ENCODE measurements at places on chromosomes 2 and 18.

DNA sequence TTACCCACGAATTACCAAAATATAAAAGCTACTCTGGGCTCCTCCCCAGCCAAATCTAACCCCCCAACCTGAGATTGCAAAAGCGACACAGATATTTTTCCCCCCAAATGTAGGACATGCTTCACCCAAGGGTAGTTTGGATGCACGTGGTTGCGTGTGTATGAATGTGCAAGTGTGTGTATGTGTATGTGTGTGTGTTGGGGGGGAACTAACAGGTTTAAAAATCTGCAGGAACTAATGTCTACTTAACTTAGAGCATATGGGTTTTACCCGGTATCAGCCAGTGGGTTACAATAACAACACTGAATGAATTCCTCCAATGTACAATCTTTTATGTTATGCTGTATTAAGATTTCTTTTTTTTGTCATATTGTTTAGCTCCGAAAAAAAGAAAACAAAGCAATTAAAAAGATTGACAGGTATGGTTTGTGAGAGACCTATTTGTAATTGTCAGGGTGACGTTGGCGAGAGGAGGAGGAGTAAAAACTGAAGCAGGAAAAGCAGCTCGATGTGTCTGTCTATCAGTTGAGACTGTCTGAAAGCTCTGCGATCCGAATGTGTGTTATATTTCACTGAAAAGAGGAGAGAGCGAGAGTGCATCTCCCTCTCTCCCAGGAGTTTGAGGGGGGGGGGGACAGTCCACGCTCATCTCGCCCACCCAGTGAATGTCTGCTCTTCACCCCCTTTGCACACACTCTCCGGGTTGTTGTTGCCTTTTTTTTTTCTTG lies at the start of gene TSHZ1:
TSS of gene TSHZ1 (plus strand) at position 524 of the 728 bp plus-strand sequence. CDS start 1,080 bp downstream, outside the sequence.
- peak; percentile 63 for DNase-seq

GRCh38 chr2:54535599-54536195 lies 79.6 kb downstream of the SPTBN1 start:
- no peak for DNase-seq

DNA sequence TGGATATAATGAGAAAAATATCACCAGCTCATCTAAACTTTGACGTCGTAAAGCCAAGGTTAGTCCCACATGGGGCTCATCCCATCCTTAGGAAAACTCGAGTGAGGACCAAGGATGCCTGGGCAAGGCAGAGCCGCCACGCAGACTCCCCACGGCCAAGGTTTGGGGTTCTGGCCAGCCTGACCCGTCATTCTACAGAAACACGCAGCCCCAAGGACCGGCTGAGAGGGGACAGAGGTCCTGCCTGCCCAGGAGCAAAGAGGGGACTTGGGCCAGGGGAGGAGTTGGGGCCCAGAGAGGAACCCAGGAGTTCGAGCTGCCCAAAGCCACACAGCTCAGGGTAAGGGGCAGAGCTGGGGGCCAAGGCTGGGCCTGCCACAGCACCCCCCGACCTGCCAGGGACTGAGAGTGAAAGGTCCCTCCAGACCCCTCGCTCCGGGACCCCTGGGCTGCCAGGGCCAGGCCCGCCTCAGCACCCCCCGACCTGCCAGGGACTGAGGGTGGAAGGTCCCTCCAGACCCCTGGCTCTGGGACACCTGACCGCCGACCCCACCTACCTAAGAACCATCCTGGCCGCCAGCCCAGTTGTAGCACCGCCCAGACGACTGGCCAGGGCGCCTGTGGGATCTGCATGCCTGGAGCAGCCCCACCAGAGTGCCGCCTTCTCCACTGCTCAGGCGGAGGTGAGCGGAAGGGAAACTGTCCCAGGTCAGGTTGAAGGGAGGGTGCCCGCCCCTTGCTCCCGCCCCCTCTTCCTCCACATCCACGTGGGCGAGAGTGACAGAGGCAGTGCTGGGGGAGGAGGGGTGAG lies at the start of gene PDCD1:
TSS of gene PDCD1 (minus strand) at position 689 of the 811 bp plus-strand sequence. CDS start at position 633, 56 bp downstream.
- peak; percentile 47 for DNase-seq

DNA sequence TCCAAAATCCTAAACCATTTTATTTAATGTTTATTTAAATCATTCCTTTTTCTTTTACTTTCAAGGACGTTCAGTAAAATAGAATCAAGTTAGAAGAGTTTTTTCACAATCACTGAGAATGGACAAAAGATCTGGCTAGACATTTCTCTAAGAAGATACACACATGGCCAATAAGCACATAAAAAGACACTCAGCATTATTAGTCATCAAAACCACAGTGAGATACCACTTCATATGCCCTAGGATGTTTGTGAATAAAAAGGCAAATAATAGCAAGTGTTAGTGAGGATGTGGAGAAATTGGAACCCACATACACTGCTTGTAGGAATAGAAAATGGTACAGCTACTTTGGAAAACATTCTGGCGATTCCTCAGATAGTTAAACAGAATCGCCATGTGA lies 76.1 kb downstream of the RHBDD1 start:
- DNase-seq: no peak

DNA sequence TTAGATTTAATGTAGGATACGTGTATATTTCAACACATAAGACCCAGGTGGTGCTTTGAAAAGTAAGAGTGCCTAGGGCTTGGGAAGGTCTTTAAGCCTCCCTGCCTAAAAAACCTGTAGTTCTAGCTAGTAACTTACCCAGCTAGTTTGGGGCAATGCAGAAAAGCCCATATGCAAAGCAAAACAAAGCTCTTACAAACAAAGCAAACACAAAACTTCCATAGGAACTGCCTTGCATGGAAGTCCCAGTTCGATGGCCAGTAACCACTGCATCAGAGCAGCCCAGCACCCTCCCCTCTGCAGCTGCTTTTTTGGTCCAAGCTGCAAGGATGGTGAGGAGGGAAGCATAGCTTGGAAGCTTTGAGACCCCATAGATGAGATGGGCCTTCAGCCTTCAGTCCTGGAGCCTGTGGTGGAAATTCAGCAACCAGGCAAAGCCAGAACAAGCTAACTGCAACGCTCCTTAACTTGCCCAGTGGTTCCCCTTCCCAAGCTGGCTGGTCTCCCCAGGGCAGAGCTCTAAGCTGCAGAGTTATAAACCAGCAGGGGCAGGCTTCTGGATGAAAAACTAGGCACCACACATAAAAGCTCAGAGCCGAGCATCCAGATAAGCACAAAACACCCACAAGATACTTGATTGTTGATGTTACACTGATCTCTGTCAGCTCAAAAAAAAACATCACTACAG lies 16.2 kb downstream of the C2orf76 start:
- DNase-seq: no peak

- no peak for DNase-seq
These were observed 135.6 kb upstream of the KLHL29 start for GRCh38 chr2:23249348-23249747.

DNA sequence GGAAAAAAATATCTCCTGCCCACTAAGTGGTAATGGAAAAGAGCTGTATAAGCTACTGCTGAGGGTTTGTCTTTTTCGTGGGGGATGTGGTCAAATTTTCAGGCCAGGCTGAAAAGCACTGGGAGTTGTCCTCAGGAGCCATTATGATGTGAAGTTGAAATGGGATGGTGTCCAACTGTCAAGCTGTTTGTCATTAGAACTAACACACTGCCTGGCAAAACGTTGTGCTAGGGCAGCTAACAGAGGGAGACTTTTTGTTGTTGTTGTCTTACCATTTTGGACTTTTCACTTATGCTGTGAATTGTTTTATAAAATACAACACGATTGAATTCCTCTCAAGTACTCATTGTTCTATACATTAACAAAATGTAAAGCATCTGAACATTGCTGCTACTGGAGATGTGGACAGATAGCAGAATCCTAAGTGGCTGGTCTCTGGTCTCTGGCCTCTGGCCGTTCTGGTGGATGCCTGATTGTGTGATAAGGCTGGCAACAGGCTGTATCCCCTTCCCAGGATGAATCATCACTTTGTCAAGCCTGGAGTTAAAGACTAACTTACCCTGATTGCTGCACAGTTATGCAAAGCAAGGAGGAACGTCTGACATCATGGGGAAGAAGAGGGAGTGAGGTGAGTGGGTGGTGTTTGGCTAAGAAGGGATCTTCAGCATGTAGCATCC lies 2.3 kb downstream of the MYO1B start:
- no peak for DNase-seq

DNA sequence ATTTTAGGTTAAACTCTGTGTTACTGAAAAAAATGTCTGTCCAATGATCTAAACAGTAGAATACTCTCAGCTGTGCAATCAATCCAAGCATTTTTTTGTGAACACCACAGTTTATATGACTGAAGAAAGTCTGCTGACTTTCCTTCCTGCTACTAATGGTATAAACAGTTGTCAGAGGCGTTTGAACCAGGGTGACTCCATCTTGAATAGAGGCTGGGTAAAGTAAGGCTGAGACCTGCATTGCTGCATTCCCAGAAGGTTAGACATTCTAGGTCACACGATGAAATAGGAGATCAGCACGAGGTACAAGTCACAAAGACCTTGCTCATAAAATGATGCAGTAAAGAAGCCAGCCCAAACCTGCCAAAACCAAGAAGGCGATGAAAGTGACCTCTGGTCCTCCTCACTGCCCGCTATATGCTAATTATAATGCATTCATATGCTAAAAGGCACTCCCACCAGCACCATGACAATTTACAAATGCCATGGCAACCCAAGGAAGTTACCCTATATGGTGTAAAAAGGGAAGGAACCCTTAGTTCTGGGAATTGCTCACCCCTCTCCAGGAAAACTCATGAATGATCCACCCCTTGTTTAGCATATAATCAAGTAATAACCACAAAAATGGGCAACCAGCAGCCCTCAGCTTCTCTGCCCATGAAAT lies 31.3 kb downstream of the POU3F3 start:
- DNase-seq: no peak

DNA sequence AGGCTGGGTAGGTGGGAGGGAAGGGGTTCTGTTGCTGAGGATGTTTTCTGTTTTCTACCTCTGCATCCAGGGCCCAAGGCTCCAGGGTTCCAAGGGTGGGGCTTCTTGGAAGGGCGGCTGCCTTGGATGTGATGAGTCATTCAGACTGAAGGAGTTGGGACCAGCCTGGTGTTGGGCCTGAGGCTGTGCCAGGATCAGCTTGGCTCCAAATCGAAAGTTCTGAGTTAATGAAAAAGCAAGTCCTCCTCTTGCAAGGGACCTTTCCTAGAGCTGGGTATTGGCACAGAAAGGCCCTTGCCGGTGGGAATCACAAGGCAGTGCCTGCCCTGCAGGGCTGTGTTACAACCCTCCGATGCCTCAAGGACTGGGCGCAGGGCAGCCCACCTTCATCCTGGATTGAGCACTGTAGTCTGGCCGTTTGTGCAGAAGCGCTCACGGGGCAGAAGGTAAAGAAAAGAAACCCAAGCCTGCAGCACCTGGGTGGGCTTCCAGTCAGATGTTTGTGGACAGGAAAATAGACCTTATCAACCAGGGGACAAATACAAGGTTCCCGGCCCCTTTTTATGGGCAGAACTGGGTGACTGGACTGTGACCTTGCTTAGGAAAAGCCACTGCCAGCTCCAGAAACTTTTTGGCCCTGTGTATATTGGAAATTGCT lies 52.5 kb upstream of the MCFD2 start:
- no peak for DNase-seq

GRCh38 chr2:190844700-190845401 lies 35.8 kb upstream of the GLS start:
- no peak for DNase-seq

GRCh38 chr18:6747646-6748045 lies 18.1 kb downstream of the ARHGAP28 start:
- no peak for DNase-seq

DNA sequence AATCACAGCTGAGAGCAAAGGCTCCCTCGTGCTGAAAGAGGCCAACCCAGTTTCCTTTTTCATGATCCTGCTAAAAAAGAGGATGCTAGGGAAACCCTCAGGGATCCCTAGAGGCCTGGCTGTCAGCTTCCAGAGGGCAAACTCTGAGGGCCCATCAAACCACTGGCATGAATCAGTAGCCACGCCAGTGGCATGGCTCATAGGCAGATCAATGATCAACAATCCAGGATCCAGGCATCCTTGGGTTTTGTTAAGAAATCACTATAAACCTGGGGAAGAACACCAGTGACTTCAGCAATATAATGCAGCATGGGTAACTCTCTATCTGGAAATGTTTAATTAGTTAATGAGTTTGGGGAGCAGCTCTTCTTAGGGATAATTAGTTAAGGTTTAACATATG lies 286.5 kb downstream of the C1D start:
- DNase-seq: no peak

DNA sequence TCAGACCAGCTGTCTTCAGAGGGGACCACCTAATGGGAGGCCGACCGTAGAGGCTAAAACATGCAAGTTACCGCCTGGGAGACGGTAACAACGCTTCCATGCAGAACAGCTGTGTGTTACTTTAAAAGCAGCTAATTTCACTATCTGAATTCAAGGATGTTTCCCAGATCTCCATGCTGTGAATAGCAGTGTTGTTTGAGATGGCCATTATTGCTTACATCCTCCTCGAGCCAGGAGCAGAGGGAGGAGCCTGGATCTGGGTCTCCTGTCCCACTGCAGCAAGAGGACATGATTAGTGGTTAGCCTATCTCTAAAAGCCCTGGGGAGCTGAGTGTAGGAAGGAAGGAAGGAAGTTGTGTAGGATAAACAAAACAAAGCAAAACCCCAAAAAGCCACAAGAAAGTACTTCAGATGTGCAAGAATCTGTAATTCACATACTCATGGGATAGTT lies 50.9 kb downstream of the ACTR2 start:
- DNase-seq: no peak

DNA sequence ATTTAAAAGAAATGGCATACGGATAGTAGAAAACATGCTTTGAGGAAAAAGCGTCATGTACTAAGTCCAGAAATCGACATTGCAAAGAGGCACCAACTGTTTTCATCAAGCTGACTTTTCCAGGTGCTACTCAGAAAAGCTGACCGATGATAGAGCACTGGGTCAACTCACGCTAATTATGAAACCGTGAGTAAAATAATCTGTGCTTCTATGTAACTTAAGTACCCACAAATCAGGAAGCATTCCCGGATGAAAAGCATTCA lies 353 bp upstream of the NUP35 start:
- no peak for DNase-seq

GRCh38 chr2:19425419-19425818 lies 67.0 kb upstream of the OSR1 start:
- no peak for DNase-seq

- no peak for DNase-seq
These were observed 3.2 kb upstream of the MGAT4A start for GRCh38 chr2:98734162-98734561.

- DNase-seq: no peak
These were observed 178.9 kb upstream of the SERPINE2 start for GRCh38 chr2:224217962-224218347.

- no peak for DNase-seq
These were observed 725 bp upstream of the ANKRD53 start for GRCh38 chr2:70977605-70978205.

GRCh38 chr2:11574176-11575046 lies 40.6 kb downstream of the GREB1 start:
- no peak for DNase-seq

DNA sequence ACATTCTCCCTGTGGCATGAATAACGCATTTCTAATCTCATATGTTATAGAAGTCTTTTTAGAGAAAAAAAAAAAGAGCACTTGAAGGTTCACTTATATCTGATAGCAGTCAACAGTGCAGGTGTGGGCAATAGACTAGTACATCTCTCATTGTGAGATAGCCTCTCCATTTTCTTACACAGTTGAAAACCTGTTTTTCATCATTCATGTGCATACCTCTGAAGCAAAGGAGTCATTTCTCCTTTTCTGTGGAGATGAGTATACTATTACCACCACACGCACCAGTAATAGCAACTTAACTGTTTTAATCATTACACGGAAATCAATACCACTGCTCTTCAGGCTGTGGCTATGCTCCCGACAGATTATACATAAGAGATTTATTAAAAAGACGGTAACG lies 1653.3 kb upstream of the TMEFF2 start:
- no peak for DNase-seq
